A549 treated with dexamethasone at 1 μM for 4 hours (cell line): ENCODE measurements at places on chromosomes 2 and 18. TPM values are rescaled to one million over a fixed set of nuclear protein-coding genes. Genes with fewer than 3 reads are reported as not detected.

The LHCGR gene
- not detected in 5 replicates for total RNA-seq

The DSC1 gene
- total RNA-seq, result not detected in 5 replicates

The LRRC30 gene
- not detected in 5 replicates for total RNA-seq

The MOGAT1 gene
- not detected in 5 replicates for total RNA-seq

The GALNT1 gene
- 74.9 to 101 TPM (median 90.8 TPM) in 5 replicates for total RNA-seq

The SLC25A12 gene
- total RNA-seq, result 13.0 to 15.0 TPM (median 14.4 TPM) in 5 replicates

The IL18RAP gene
- total RNA-seq, result 0.06 to 0.14 TPM (median 0.12 TPM) in 3 of 5 replicates, not detected in the others

The RASGRP3 gene
- total RNA-seq, result 0.51 to 1.1 TPM (median 0.79 TPM) in 5 replicates

The GPR17 gene
- 0.06 to 0.08 TPM (median 0.07 TPM) in 3 of 5 replicates, not detected in the others for total RNA-seq

The PTPN4 gene
- total RNA-seq, result 14.1 to 19.0 TPM (median 17.2 TPM) in 5 replicates

The POTEI gene
- 0.01 TPM in 1 of 5 replicates, not detected in the others for total RNA-seq

The GDF7 gene
- total RNA-seq, result 0.08 to 0.15 TPM (median 0.11 TPM) in 5 replicates

The ANKRD53 gene
- total RNA-seq, result 0.11 to 0.28 TPM (median 0.20 TPM) in 4 of 5 replicates, not detected in the other

The CCDC74B gene
- 4.6 to 6.0 TPM (median 5.1 TPM) in 5 replicates for total RNA-seq

The LOXHD1 gene
- not detected in 5 replicates for total RNA-seq

The PLEKHH2 gene
- total RNA-seq, result 1.3 to 3.1 TPM (median 2.2 TPM) in 5 replicates

The KCNJ13 gene
- total RNA-seq, result not detected in 5 replicates

The CPS1 gene
- total RNA-seq, result 12.6 to 20.9 TPM (median 17.3 TPM) in 5 replicates

The DSG2 gene
- total RNA-seq, result 45.6 to 69.2 TPM (median 64.0 TPM) in 5 replicates

The SP100 gene
- 25.3 to 30.9 TPM (median 26.0 TPM) in 5 replicates for total RNA-seq

The LYG1 gene
- 0.74 to 1.7 TPM (median 1.2 TPM) in 5 replicates for total RNA-seq

The GALR1 gene
- total RNA-seq, result not detected in 5 replicates

The RAD51AP2 gene
- total RNA-seq, result not detected in 5 replicates

The RAX gene
- not detected in 5 replicates for total RNA-seq

The PRSS56 gene
- total RNA-seq, result 0.08 to 0.16 TPM (median 0.12 TPM) in 4 of 5 replicates, not detected in the other

The ZEB2 gene
- total RNA-seq, result 6.1 to 11.3 TPM (median 9.8 TPM) in 5 replicates

The ANKRD36 gene
- 4.8 to 6.8 TPM (median 5.2 TPM) in 5 replicates for total RNA-seq

The RFX8 gene
- not detected in 5 replicates for total RNA-seq

The NT5DC4 gene
- 0.05 TPM in 1 of 5 replicates, not detected in the others for total RNA-seq

The PARD3B gene
- total RNA-seq, result 0.52 to 1.4 TPM (median 0.90 TPM) in 5 replicates

The RAPGEF4 gene
- 0.15 to 0.47 TPM (median 0.27 TPM) in 5 replicates for total RNA-seq

The LRATD1 gene
- 0.06 to 0.11 TPM (median 0.09 TPM) in 5 replicates for total RNA-seq

The CPO gene
- 0.11 to 0.16 TPM in 2 of 5 replicates, not detected in the others for total RNA-seq

The CD8B2 gene
- total RNA-seq, result not detected in 5 replicates

The OR6B2 gene
- total RNA-seq, result not detected in 5 replicates

The TNFRSF11A gene
- total RNA-seq, result 5.1 to 10.2 TPM (median 8.3 TPM) in 5 replicates

The SIGLEC15 gene
- not detected in 5 replicates for total RNA-seq
